Fibroblast of mammary gland (primary cell): ENCODE measurements at places on chromosomes 3 and 15.

DNA sequence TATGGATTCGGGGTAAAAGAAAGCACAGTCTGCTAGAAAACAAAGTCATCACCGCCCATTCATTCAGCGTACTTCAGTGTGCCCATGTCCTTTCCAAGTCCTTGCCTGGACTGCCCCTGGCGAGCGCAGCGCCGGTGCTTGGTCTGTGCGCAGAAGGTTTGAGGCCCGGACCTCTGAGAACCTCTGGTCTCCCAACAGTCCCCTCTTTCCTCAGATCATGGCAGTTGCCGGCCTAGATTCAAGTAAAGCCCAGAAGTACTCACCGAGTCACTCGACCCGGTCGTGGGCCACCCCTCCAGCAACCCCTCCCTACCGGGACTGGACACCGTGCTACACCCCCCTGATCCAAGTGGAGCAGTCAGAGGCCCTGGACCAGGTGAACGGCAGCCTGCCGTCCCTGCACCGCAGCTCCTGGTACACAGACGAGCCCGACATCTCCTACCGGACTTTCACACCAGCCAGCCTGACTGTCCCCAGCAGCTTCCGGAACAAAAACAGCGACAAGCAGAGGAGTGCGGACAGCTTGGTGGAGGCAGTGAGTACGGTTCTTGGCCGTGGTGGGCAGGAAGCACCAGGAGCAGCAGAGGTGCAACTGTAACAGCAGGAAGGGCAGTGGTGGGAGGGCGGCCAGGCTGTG is 36.3 kb downstream of the CHDH start:
- DNase-seq, result no peak

- no peak for DNase-seq
Observed at GRCh38 chr3:68817243-68817642, 115.1 kb downstream of the TAFA4 start.

- DNase-seq, result peak; percentile 35
Observed at GRCh38 chr3:114408736-114409670, 115.2 kb downstream of the TIGIT start.

DNA sequence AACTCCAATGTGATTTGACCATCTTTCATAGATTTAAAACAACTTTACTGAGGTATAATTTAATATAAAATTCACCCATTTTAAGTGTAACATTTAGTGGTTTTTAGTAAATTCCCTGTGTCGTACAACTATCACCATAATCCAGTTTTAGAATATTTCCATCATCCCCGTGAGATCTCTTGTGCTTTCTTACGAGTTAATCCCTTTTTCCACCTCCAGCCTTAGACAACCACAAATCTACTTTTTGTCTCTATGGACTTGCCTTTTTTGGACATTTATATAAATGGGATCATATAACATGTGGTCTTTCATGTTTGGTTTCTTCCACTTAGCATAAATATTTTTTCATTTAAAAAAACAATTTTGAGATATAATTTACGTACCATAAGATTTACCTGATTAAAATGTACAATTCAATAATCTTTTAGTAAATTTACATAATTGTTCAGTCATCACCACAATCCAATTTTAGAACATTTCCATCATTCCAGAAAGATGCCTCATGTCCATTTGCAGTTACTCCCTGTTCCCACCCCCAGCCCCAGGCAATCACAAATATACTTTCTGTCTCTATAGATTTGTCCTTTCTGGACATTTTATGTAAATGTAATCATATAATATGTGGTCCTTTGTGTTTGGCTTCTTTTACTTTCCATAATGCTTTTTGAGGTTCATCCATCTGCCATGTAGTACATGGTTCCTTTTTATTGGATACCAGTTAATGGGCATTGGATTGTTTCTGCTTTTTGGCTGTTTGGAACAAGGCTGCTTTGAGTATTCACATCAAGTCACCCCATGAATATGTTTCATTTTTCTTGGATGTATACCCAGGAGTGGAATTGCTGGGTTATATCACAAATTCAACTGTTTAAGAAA is 3.1 kb downstream of the OXSR1 start:
- DNase-seq, result peak; percentile 70

- no peak for DNase-seq
Observed at GRCh38 chr15:70477750-70478250, 285.6 kb downstream of the UACA start.

DNA sequence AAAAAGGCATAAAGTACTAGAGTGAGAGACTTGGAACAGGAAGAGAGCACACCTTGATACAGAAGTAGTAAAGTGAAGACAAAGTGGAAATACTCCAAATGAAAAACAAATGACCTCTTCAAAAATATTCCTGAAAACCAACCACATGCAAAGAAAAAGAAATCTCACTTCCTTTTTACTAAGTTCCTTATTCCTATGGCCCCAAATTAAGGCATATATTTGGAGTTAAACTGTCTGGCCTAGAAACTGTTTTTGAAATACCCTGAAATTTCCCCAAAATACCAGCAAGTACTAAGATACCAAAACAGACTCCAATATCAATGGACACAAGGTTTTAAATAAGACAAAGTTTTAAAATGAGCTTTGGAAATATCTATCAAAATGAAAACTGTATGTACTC is 58.2 kb downstream of the ZNF148 start:
- DNase-seq, result no peak

DNA sequence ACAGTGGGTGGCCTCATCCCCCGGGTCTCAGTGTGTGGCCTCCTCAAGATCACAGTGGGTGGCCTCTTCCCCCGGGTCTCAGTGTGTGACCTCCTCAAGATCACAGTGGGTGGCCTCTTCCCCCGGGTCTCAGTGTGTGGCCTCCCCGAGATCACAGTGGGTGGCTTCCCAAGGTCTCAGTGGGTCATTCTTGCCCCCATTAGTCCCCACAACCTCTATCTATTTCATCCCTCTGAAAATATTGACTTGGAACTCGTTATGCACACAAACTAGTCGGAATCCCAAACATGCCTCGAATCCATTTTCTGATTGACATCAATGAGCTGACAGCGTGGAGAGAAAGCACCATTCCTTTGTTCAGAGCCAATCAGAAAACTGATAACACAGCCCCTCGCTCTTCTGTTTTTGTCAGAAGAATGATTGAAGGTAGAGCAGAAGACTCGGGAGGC is 10.8 kb upstream of the SSUH2 start:
- no peak for DNase-seq

DNA sequence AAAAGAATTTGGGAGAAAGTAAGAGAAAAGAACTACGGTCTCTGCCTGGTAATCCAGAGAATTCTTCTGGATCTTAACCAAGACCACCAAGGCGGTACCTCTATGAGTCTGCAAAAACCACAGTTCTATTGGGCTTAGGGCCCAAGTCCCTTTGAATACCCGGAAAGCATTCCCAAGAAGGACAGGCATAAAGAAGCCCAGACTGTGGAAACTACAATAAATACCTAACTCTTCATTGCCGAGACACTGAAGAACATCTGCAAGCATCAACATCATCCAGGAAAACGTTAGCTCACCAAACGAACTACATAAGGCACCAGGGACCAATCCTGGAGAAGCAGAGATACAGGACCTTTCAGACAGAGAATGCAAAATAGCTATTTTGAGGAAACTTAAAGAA is 162.3 kb upstream of the TMC3 start:
- DNase-seq, result no peak
